ENCODE measurements at places on chromosomes 6 and 20.
A peak's percentile ranks its signal among the peaks of the same experiment; 100 is the strongest.

DNA sequence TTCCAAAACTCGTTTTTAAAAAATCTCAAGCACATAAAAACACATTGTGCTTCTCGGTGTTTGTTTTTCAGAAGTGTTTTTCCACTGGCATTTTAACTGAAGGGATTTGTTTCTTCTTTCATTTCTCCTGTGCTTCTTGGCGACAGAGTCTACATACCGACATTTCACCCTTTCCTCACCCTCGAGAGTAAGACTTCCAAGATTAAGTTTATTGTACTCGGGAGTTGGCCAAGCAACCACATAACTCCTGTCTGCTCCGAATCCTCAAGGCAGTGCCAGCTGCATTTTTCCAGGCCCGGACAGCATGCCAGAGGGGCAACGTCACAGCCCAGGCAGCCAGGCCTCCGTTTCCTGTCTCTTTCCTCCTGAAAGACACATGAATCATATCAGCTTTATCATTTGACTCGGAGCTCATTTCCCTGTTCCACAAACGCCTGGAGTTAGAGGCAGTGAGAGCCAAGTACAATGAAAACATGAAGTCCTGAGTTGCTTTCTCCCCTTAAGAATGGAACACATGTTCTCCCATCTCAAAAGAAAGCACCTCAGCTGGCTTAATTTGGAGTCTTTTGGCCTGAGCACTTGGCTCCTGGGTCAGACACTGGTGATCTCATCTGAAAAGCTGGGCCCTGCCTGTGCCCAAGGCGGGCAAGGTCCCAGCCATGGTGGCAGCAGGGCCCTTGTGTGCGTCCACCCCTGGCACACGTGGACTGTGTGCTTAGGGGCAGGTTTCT, 23.2 kb upstream of the FAM50B start:
- no peak for DNase-seq

DNA sequence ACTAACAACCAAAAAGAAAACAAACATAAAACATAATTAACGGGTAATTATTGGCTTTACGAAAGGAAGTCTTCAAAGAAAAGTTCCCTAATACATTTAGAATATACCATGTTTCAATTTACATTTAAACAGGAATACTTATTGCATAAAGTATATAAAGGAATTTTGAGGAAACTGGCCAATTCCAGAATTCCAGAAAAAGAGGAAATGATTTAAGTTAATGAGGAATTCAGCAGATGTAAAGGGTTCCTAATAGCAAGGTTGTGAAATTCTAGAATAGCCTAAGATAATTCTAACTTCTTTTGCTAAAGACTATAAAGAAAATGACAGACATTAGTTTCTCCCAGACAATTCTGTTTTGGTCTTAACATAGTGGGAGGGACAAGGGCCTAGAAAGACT, 35.0 kb downstream of the DTNBP1 start:
- DNase-seq = no peak

DNA sequence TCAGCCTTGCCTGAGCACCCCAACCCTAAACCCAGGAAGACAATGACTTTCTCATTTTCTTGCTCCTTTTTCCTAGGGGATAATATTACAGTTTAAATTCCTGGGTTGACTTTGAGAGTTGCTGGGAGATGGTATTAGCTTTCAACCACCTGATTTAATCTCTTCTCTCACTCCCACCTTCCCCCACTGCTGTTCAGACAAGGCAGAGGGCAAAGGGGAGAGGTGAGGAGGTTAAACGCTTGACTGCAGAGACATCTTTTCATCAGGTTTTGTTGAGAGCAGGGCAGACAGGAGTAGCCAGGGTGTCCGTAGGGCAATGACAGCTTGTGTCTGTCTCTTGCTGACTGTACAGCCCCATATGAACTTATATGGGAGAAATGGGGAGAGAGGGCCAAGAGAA, 811.2 kb downstream of the MAFB start:
- DNase-seq = no peak

DNA sequence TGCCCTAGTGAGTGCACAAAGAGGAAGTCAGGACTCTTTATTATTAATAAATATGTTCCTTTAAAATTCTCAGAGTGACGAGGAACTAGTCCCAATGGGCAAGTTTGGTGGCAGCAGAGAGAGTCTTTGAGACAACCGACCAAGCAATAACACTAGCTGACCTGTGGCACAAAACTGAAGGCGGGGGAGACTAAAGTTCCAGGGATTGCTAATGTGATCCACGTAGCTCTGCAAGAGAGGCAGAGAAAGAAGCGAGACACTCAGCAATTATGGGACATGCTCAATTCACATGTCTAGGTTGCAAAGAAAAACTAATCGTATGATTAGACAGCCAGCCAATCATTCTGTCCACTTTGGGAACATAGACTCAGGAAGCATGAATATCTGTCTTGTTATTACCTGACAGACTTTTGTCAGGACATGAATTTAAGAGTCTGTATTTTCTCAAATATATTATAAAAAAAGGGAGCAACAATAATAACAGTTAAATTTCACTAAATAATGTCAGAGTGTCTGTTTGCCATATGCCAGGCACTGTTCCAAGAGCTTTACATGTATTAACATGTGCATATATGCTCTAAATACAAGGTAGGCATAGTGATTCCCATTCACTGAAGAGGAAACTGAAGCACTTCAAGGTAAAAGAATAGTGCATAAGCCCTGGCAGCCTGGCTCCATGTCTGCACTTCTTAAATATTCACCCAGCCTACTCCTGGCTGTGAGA, 81.0 kb downstream of the COL9A1 start:
- no peak for DNase-seq

DNA sequence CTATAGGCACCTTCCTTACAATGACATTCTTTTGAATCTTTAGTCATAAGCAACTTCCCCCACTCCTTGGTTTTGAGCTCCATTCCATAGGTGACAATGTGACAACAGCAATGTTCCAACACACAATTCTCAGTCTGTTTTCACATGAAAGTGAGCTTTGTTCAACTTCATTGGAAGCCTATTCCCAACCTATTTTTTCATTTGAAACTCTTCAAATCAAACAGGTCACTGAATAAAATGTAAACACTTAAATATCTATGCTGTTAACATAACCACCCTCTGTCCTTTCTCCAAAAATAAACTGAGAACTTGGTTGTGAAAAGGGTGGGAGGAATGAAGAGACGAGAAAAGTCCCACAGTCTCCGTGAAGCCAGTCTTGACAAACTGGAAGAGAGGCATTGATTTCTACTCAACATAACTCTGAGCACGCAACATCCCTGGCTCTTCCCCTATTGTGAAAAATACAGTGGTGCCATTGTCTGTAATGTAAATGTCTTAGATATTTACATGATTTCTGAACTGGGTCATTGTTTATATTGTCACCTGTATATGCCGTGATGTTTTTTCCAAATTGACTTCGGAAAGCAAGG, 343.1 kb downstream of the TFAP2A start:
- peak; percentile 75 for DNase-seq

Data from NCI-H526 treated with DMSO at 0.1 percent for 48 hours (cell line).